ENCODE measurements at places on chromosomes 13 and 19. TPM values are rescaled to one million over a fixed set of nuclear protein-coding genes. Genes with fewer than 3 reads are reported as not detected.

CEACAM20 gene
- not detected for total RNA-seq

DNA sequence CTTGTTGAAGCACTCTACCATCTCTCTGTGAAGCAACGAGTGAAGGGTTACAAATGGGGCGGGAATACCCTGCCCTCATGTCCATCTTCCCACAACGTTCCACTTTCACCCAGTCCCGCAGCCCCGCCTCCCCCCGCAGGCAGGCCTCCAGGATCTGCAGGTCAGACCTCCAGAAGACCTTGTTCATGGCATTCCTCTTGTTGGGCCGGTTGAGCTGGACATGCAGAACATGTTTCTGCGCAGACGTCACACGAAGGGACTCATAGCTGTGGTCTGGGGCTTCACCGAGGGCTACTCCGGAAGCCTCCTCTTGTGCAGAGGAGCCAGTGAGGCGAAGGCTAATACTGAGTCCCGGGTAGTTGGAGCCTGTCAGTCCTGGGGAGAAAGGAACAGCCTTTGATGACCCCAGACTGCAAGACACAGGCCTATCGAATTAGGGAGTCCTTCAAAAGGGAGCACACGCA is 420 bp downstream of the ECH1 start:
- peak; percentile 27 for DNase-seq

DNA sequence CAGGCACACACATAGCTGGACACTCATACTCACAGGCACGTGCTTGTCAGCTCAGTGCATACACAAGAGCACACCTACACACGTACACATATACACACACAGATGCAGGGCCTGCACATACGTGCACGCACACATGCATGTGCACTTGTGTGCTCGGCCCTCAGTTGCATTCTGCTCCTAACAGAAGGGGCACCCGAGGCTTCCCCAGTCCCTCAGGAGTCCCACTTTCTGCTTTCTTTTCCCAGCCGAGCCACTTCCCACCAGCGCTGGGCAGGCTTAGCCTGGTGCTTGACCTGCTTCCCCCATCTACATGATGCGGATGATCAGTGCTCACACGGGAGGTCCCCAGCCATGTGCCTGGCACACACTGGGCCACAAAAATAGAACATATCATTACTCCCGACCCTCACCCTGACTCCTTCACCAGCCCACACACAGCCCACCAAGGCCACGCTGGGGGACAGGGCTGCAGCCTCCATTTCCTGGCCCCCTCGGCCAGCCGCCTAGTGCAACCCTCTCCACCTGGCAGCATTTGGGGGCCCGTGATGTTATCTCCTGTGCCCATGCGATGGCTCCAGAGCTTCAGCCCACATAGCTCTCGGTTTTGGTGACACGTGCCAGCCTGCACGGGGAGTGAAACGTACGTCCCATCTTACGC is 125.2 kb upstream of the SPACA7 start:
- no peak for DNase-seq

- DNase-seq: no peak
Measured at GRCh38 chr19:38013913-38014580, 107.0 kb downstream of the SIPA1L3 start.

DNA sequence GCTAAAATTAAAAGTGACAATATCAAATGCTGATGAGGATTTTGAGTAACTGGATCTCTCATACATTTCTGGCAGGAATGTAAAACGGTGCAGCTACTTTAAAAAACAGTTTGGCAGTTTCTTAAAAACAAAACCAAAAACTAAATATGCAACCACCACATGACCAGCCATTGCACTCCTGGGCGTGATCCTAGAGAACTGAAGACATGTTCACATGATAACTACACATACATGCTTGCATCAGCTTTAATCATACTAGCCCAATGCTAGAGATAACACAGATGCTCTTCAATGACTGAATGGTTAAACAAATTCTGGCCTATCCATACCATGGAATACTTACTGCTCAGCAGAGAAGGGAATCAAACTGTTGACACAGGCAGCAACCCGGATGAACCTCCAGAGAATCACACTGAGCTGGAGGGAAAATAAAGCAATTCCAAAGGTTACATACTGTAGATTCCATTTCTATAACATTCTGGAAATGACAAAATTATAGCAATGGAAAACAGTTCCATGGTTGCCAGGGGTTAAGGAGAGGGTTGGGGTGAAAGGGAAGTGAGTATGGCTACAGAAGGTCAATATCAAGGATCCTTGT is 25.5 kb upstream of the NAXD start:
- DNase-seq: no peak

GRCh38 chr19:44671400-44671799 is at the start of gene CEACAM19:
CEACAM19 (plus strand) TSS chr19:44671482; CDS start chr19:44671932, 450 bp downstream.
- DNase-seq: no peak

All from skin of body (tissue), 3 donors.